ENCODE measurements at places on chromosomes 6 and 20. TPM values are rescaled to one million over a fixed set of nuclear protein-coding genes. Genes with fewer than 3 reads are reported as not detected.

PKIB gene
- total RNA-seq, result 63.4 TPM

EPB41L1 gene
- 40.3 TPM for total RNA-seq

RRAGD gene
- 4.4 TPM for total RNA-seq

CDSN gene
- total RNA-seq, result not detected

OLIG3 gene
- not detected for total RNA-seq

SAMD10 gene
- total RNA-seq, result 6.1 TPM

FAM217A gene
- not detected for total RNA-seq

RAB23 gene
- total RNA-seq, result 21.1 TPM

GSTA3 gene
- total RNA-seq, result not detected

PKHD1 gene
- 0.08 TPM for total RNA-seq
